ENCODE measurements at places on chromosomes 3 and 15. TPM values are rescaled to one million over a fixed set of nuclear protein-coding genes. Genes with fewer than 3 reads are reported as not detected.

RCCD1 gene
- polyA plus RNA-seq, result 9.4 TPM

SLC51A gene
- polyA plus RNA-seq, result 13.9 TPM

FBXW12 gene
- polyA plus RNA-seq, result not detected

TNFAIP8L3 gene
- polyA plus RNA-seq, result 3.4 TPM

SH2D7 gene
- polyA plus RNA-seq, result 0.22 TPM

- no peak for DNase-seq
Measured at GRCh38 chr15:99447497-99448371, 118.0 kb upstream of the MEF2A start.

DNA sequence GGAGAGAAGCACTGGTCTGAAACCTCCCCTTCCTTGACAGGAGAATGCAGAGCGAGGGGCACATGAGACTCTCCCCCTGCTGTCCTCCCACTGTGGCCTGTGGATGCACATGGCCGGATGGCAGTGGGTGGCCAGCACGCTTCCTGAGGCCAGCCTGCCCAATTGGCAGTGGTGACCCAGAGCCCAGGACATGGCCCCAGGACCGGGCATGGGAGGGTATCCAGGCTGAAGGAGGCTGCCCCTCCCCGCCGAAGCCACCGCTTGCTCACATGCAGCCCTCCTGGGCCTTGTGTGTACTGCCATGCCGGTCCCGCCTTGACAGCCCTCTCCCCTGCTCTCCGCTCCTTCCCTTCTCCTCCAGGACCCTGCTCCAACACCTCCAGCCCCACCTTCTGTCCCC lies 100.9 kb downstream of the MEGF11 start:
- no peak for DNase-seq

- DNase-seq, result no peak
Measured at GRCh38 chr15:76339305-76340197, 3.0 kb downstream of the ISL2 start.

- DNase-seq, result peak; percentile 12
Measured at GRCh38 chr3:189308608-189309007, 136.8 kb downstream of the TPRG1 start.

- DNase-seq, result no peak
Measured at GRCh38 chr3:134606033-134607025, 44.5 kb downstream of the KY start.
